H7 (cell line): ENCODE measurements at places on chromosomes 5 and 9. TPM values are rescaled to one million over a fixed set of nuclear protein-coding genes. Genes with fewer than 3 reads are reported as not detected.

Gene SPATA31E1
- 0.07 TPM in 1 of 2 replicates, not detected in the other for total RNA-seq

Gene PIP5K1B
- total RNA-seq = 1.8 and 2.4 TPM in 2 replicates

Gene RXFP3
- total RNA-seq = 0.22 TPM in 1 of 2 replicates, not detected in the other

Gene OR2V2
- total RNA-seq = not detected in 2 replicates

Gene GCNT1
- 14.5 and 23.6 TPM in 2 replicates for total RNA-seq

GRCh38 chr5:179530069-179530998 is 20.0 kb upstream of the RUFY1 start:
- peak; percentile 93 for DNase-seq
